T-helper 2 cell (primary cell): ENCODE measurements at places on chromosomes 5 and 9.

GRCh38 chr5:90307322-90307721 lies 102.2 kb downstream of the CETN3 start:
- no peak for DNase-seq

DNA sequence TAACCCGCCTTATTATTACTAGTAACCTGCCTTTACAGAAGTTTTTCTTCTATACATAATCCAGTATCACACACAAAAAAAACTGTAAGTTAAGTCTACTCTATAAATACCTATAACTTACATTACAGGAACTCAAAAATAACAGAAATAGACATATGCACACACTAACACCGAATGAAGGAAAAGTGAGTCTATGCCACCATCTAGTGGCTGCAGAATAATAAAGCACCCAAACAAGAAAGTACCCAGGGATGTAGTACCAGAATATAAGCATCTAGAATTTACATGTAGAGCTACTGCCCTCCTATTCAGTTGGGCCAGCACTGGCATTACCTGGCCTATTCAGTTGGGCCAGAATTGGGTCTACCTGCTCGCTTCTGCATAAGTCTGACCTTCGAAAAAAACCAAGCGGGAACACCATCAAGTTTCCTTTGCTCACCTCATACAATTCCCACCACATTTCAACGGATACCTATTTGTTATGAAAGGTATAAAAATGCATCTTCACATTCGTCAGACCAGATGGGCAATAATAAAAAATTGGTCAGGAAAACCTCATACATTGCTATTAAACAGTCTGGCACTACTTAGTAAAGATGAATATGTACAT lies 4.0 kb upstream of the NIPSNAP3A start:
- peak; percentile 76 for DNase-seq

GRCh38 chr9:136259517-136259813 lies 13.9 kb upstream of the QSOX2 start:
- DNase-seq = no peak

DNA sequence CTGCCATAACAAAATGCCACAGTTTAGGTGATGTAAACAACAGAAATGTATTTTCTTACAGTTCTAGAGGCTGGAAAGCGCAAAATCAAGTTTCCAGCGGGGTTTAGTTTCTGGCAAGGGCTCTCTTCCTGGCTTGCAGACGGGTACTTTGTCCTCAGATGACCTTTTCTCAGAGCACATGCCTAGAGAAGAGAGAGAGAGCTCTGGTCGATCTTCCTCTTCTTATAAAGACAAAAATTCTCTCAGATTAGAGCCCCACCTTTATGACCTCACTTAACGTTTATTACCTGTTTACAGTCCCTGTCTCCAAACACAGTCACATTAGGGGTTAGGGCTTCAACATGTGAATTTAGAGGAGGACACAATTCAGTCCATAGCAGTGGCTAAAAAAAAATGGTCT lies 119.7 kb downstream of the CETN3 start:
- DNase-seq = no peak

DNA sequence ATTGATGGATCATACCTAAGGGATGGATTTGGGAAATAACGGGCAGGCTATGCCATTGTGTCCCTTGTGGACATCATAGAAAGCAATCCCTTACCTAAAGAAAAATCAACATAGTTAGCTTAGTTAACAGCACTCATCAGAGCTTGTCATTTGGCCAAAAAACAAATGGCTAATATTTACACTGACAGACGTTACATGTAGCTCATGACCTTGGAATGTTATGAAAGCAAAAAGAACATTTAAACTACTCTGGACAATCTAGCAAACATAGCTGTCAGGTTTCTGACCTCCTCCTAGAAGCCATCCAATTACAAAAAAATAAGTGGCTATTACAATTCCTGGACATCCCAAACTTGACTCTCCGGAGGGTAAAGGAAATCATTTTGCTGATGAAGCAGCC lies 23.8 kb downstream of the TMEM232 start:
- DNase-seq = no peak

DNA sequence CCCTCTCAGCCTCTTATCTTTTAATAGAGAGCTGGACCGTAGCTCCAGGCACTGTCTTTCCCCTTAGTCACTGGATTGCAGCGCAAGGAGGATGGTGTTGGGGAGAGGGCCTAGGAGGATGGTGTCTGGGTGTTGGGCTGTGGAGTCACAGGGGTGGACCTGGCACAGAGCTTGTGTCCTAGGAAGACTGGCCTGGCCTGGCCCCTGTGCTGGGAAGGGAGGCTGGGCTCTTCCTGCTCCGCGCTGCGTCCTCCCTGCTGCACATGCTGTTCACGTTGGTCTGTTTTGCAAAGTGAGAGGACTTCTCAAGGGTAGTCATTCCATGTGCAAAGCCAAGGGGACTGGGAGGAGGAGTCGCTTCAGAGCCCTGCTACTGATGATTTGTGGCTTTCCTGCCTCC lies 123.9 kb downstream of the EHMT1 start:
- DNase-seq = no peak

DNA sequence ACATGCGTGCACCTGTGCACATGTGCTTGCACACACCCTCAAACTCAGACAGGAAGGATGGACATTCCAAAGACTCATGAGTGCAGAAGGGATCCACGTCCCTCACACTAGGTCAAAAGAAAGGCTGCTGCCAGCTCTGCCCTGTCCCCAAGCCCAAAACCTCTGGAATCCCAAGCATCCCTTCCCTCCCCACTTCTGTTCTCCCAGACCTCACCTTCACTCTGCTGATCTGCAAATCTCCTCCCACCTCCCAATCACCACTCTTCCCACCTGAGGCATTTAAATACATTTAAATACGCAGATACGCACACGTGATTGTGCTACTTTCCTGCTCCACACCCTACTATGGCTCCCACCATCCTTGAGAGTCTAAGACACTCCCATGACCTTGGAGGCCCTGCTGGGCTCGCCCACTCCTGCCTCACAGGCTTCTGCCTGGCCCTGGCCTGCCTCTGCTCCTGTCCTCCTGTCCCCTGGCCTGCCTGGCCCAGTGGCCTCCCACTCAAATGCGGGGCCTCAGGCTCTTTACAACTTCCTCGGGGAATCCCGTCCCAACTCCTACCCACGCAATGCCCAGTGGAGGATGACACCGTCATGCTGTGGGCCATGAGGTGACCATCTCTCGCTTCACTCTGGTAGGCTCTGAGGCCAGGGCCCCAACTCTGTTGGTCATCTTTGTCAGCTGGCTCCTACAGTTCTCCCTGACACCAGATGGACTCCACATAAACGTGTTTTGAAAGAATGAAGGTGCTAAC lies 478.4 kb upstream of the DAP start:
- DNase-seq = no peak

DNA sequence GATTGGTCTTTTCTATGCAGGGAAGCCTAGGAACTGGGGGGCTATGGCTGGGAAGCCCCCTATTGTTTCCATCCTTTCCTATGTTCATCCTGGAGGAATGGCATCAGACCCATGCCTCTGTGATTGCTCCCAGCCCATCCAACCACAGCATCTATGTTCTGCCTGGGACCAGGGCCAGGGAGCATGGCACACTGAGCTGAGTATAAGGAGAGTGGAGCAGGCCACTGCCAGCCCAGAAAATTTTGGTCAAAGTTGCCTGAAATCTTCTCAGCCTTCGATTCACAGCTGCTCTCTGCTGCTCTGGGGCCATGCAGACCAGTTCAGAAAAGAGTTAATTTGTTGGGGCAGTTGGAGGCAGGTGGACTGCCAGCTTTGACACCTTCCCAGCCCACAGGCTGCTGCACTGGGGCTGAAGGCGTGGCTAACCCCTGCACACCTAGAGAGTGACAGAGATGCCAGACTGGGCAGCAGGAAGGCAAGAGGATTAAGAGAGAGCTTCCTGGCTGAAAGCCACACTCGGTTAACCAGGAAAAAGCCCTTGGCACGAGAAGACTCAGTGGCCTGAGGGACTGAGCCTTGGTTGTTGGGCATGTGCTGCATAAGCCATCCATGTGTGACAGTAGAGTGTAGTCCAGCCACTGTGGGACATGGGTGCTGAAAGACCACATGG lies 12.1 kb downstream of the TGFBI start:
- no peak for DNase-seq

GRCh38 chr5:178360222-178360925 lies 127.8 kb upstream of the PHYKPL start:
- no peak for DNase-seq

GRCh38 chr5:54594181-54594580 lies 76.6 kb downstream of the SNX18 start:
- DNase-seq = no peak

GRCh38 chr9:14085810-14086209 lies 228.1 kb downstream of the NFIB start:
- no peak for DNase-seq

GRCh38 chr5:35938568-35939227 lies at the start of gene CAPSL:
TSS of gene CAPSL (minus strand) at chr5:35938622. CDS start at chr5:35921120, 17,502 bp downstream.
- no peak for DNase-seq

DNA sequence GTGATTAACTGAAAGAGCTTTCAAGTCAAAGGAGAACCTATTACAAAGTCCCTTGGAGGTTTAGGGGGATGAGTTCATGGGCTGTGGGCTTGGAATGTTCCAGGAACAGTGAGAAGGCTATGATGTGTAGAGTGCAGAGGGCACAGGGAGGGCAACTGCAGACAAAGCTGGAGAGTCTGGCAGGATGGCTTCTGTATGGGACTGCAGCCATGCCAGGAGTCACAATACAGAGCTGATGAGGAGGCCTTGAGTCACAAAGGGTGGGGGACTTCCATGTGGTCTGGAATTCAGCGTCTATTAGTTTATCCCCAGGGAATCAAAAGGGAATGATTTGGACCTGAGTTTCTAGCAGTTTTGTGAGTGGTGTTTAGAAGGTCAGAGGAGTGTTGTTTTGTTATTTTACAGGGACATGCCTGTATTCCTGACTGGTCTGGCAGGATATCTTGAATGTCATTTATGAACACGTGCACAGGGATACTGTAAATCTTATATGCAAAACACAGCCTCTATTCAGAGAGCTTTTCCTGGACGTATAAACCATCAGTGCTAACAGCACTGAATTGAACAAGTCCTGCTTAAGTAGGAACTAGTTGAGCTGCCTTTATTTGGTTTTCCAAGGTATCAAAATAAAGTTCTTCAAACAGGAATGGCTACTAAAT lies 14.3 kb upstream of the TEK start:
- DNase-seq = no peak

GRCh38 chr5:34742061-34742460 lies 85.9 kb downstream of the RAI14 start:
- DNase-seq = no peak

- DNase-seq = no peak
Measured at GRCh38 chr5:77851176-77852067, 75.3 kb upstream of the TBCA start.

DNA sequence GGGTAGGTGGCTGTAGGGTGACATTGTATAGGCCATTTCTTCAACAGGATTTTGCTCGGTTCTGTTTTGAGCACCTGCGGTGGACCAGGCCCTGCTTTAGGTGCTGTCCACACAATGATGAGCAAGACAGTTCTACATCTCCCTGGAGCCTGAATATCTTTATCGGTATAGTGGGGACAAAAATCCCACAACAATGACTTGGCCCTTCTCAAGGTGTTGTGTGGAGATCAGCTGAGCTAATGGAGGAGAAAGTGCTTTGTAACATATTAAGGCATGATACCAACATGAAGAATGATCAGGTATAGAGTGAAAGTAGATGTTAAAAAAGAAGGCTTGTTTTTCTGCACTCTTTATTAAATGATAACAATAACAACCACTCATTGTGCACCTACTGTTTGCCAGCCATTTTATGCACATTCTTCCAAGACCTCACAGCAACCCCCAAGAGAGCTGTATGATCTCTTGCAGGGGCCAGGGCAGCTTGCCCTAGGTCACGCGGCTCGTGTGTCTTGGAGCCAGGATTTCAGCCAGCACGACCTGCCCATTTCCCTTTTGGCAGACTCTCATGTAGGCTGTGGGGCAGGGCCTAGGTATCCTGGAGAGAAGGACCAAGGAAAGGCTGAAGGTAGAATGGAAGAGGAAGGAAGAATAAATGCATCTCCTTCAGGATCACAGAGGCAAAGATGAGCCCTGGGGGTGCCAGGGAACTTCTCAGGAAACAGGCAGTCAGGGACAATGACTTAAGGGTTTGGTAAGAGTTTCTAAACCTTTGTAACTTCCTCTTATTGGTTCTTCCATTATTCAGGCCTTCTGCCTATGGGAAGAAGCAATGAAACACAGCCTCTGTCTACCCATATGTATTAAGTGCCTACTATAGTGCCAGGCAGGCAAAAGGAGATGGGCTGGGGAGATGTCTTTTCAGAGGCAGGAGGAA lies 50.0 kb upstream of the PPARGC1B start:
- DNase-seq = no peak

- no peak for DNase-seq
Measured at GRCh38 chr9:133919253-133920115, 72.6 kb downstream of the VAV2 start.

- DNase-seq = no peak
Measured at GRCh38 chr5:1795931-1796330, 3.7 kb downstream of the MRPL36 start.

- no peak for DNase-seq
Measured at GRCh38 chr9:93134740-93135444, 841 bp upstream of the NINJ1 start.

DNA sequence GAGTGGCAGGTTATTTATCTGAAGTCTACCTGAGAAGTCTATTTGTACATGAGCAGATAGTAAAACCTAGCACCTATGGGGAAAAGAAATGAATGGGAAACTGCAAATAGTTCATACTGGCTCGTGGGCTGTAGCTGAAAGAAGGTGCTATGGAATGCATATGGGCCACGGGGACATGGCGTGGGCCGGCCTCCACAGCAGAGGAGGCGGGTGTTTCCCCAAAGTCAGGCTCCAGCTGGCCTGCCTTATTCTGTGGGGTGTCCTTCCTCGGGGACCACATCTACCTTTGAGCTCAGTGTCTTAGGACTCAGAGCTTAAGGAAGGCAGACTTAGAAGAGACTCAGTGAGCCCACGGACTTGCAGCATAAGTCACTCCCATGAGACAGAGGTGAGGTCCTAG lies 350.5 kb upstream of the PANK3 start:
- no peak for DNase-seq

DNA sequence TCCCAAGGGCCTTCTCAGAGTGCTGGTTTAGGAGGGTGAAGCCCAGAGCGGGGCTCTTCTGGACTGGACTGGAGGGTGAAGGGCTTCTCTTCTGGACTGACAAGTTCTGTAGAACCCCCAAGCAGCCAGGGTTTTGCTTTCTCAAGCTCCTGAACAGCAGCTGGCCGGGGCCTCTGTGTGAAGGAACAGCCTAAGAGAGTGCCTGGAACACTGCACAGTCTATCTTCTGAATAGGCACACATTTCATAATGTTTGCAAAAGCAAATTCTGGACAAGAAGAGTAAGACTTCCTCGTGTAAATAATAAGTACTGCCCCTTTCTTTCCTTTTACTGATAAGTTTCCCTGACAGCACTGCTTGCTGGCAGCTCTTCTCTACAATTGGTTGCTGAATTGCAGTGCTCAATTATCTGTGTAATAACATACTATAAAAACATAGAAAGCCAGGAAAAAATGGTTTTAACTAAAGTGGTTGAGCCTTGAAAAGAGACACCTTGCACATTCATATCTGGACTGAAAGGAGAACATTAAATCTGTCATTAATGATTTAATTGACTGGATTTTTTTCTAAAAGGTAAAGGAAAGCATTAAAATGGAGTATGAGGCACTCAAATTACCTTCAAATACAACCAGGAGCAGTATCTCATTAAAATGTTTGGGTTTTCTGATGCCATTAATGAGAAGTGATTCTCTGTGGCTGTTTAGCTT lies 20.5 kb downstream of the MAST4 start:
- DNase-seq = no peak

GRCh38 chr5:139912158-139912557 lies 116.5 kb downstream of the PSD2 start:
- DNase-seq = no peak

GRCh38 chr5:109756543-109757185 lies 66.9 kb downstream of the MAN2A1 start:
- no peak for DNase-seq
